SK-N-SH (cell line): ENCODE measurements at places on chromosomes 7 and 10.

DNA sequence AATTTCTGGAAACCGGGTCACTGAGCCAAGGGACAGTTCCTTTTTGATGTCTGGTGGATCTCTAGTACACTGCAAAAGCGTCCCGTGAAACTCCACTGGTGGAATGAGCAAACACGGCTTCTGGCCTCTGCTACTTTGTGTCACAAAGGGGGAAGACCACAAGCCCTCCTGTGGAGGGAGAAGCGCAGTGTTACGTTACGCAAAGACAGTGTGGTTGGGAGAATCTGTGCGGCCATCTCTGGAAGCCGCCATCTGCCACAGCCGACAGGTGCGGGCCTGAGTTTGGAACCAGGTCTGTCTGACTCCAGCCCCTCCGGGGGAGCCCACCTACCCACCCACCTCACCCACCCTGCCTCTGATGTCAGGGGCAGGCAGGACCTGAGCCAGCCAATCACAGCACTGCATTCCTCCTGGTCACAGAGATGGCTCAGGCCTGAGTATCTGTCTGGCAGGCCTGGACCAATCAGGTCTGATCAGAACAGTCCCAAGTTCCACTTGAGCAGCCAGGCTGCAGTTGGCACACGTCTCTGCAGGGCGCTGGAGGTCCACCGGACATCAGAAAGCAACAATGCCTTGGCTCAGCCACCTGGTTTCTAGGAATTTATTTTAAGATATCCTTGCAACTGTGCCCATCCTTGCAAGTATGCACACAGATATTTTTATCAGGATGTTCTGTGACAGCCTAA lies 3.0 kb upstream of the CYP2W1 start:
- peak; percentile 89 for DNase-seq

DNA sequence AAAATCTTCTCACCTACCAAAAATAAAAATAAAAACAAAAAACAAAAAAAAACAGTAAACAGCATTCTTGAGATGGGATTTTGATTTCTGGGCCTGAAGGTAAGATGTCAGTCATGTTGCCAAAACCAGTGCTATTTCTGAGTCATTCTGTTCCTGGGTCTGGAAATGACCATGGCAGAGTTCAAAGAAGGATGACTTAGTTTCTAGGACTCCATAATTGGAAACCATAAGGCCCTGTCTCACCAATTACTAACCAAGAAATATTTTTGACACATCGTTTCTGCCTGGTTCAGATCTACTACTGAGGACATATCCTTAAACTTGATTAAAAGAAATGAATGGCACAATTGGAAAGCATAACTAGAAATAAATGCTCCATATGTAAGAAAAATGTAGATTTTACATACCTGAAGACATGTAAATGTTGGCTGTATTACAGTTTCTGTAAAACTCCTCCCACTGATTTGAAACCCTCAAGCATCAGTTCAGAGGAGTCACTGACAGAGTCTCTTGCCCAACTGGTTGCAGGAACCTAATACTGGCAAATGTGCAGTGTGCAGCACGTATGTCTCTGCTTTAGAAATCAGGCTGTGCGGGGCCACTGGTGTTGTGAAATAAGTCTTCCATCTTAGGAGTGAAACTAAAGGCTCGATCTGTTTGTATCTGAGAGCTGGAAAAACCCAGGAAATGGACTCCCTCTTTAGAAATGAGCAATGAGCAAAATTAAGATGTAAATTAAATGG lies 84.8 kb upstream of the EGR2 start:
- no peak for DNase-seq

GRCh38 chr7:94135180-94135579 lies 131.0 kb upstream of the BET1 start:
- no peak for DNase-seq

- no peak for DNase-seq
Measured at GRCh38 chr7:77450054-77450453, 33.9 kb upstream of the GSAP start.

DNA sequence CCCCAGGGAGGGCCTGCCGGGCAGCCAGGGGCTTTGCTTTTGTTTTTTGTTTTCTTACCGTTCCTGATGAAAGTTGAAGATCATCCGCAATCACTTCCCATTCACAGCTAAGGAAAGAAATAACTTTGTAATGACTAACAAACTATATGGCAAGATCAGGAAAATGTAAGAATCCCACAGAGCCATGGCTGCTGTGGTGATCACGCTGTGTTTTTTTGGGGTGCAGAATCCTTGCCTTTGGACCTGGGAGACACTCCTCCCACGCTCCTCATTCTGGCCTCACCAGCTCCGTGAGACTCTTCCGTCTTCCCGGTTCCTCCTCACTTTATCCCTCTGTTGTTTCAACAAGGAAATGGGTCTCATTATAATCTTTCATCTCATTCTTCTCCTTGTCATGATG lies 443.0 kb upstream of the MGMT start:
- DNase-seq = no peak

GRCh38 chr10:43267811-43268210 lies 946 bp upstream of the RASGEF1A start:
- no peak for DNase-seq

GRCh38 chr10:22368981-22369380 lies 23.7 kb downstream of the SPAG6 start:
- no peak for DNase-seq
